ENCODE measurements at places on chromosomes 7 and 10. TPM values are rescaled to one million over a fixed set of nuclear protein-coding genes. Genes with fewer than 3 reads are reported as not detected.

DNA sequence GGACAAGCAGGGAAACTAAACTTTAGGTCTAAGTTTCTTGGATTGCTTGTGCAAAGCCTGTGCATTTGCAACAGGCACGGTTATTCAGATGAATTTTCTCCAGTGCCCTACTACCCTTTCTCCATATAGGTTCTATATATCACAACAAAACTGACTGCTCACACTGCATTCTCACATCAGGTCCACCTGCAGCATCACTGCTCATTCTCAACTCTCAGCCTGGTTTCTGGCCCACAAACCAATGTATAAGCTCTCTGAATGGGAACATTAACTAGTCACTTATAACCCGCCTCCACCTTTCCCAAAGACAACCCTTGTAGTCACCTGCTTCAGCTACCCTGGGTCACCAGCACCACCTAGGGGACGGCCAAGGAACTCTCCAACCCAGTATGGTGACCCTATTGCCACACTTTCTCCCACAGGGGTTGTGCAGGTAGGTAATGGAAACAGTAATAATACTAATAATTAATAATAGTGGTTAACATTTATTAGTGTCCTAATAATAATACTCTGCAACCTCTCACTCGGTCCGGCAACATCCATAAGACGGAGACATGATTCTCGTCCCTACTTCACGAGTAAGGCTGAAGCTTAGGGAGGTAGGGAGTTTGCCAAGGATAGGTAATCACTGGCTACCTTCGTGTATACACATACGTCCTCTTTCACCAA, 97.3 kb downstream of the CLEC2L start:
- no peaks in the 10 kb centered on the region for H3K27me3 ChIP-seq
- no peak overlapping the region for H3K4me3 ChIP-seq

- DNase-seq: no peak
- H3K4me1 ChIP-seq: no peaks in the 10 kb centered on the region
- H3K36me3 ChIP-seq: no peaks in the 10 kb centered on the region
- no peak overlapping the region for H3K27ac ChIP-seq
Observed at GRCh38 chr10:93397020-93397419, 85.1 kb downstream of the MYOF start.

DNA sequence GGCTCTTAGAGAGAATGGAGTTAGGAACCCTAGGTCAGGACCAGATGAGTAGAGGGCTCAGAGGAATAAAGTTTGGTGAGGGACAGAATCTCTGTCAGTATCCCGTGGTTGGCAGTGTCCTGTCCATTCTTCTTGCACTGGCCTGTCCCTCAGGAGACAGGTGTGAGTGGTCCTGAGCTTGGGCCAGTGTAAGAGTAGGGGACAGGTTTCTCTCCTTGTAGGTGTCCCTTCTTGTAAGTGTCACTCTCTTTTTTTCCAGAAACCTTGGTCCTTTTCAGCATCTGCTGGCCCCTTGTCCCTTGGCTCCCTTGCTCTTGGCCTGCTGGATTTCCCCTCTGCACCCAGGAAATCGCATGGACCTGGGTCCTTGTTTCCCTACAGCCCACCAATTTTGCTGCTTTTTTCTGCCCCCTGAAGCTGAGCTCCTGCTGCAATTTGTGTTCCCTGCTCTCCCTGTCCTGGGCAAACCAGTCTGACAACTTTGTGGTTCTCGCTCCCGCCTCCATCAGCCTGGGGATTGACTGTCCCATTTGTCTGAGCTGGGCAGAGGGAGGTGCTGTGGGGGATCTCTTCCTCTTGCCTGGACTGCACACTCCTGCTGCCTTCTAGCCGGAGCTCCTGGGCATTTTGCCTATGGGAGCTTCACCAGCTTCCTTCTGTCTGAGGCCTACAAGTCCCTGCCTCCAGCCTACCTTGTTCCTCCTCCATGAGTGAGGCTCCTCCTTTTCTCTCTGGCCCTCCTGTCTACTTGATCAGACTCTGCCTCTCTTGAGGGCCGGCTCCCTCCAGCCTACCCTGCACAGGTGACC, 6.5 kb downstream of the TSPAN14 start:
- peak overlapping the region; percentile 81 for H3K27ac ChIP-seq
- H3K4me1 ChIP-seq: peaks cover 80% of the 10 kb centered on the region
- no peaks in the 10 kb centered on the region for H3K36me3 ChIP-seq
- no peak for DNase-seq

DNA sequence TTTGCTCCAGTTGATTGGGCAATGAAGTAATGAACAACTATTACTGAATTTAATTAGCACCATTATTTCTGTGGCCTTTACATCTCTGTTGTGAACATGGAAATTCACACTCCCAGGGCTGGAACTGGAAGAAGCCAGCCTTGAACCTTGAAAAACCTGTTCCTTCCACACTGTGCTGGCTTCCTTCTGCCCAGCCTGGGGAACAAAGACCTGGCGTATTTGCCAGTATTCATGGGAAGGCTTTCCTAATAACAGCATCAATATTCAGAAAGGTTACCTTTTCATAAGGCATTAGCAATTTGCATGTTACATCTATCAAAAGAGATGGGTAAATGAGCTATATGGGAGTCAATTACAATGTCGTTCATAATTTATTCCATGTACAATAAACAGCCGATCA, 1.3 kb downstream of the C10orf90 start:
- peaks cover 2% of the 10 kb centered on the region for H3K27me3 ChIP-seq
- H3K4me1 ChIP-seq: peaks cover 8% of the 10 kb centered on the region
- H3K4me3 ChIP-seq: no peak overlapping the region
- H3K27ac ChIP-seq: no peak overlapping the region

DNA sequence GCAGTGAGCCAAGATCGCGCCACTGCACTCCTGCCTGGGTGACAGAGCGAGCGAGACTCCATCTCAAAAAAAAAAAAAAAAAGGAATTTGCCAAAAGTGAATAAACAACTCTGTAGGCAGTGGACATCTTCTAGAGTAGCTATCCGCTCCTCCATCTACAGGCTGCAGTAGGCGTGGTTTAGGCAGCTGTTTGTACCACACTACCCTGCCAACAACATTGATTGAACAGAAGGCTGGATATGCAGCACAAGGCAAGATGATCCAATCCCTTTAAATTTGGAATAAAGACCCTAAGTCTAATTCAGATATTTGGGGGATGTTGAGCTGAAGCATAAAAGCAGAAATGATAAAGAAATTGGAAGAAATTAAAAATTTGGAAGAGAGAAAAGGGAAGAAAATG, 141.6 kb downstream of the TES start:
- no peaks in the 10 kb centered on the region for H3K36me3 ChIP-seq
- no peaks in the 10 kb centered on the region for H3K4me1 ChIP-seq
- no peak overlapping the region for H3K27ac ChIP-seq
- peaks cover 2% of the 10 kb centered on the region for H3K27me3 ChIP-seq
- DNase-seq: no peak

DNA sequence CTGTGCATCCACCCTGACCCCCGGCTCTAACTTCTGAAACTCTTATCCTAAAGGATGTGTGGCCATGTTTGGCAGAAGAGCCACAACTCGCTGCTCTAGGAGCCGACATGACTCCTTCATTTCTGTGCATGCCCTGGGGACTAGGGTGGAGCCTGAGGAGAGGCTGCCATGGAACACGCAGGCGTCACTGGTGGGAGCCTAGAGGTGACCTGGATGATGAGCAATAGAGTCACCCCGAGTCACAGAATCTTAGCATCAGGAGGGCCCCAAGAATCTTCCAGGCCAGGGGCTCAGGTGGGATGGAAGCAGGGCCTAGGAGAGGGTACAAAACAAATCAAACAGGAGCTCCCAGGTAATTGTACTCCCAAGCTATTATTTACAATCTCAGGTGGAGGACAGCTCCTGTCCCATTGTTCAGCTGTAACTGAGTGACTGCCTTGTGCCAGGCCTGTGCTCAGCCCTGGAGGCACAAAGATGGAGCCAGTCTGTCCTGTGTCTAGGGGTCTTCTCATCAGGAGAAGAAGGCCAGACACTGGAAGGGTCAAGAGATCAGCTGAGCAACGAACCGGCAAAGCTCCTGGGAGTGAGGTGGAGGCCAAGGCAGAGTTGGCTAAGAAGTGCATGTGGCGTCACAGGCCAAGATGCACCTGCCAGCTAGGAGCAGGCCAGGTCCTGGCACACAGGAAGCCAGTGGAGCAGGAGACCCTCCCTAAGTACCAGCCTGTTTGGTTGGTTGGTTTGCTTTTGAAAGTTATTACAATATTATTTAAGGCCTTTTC, 5.8 kb upstream of the ZNF22 start:
- H3K27ac ChIP-seq: no peak overlapping the region
- peaks cover 19% of the 10 kb centered on the region for H3K4me1 ChIP-seq
- no peak for DNase-seq
- H3K4me3 ChIP-seq: no peak overlapping the region
- peaks cover 9% of the 10 kb centered on the region for H3K27me3 ChIP-seq
- H3K36me3 ChIP-seq: peaks cover 13% of the 10 kb centered on the region

FUOM gene
- 13.0 TPM for total RNA-seq

FEZF1 gene
- 12.7 TPM for total RNA-seq

ZPBP gene
- not detected for total RNA-seq

ASB4 gene
- not detected for total RNA-seq

All from glutamatergic neuron (in vitro differentiated cells).